Endothelial cell of umbilical vein (primary cell): ENCODE measurements at places on chromosomes 1 and 21. TPM values are rescaled to one million over a fixed set of nuclear protein-coding genes. Genes with fewer than 3 reads are reported as not detected.

The PLCH2 gene
- 0.16 and 0.19 TPM in 2 replicates for polyA plus RNA-seq

The LAPTM5 gene
- polyA plus RNA-seq, result 83.4 and 98.9 TPM in 2 replicates

The COA7 gene
- polyA plus RNA-seq, result 10.7 and 11.7 TPM in 2 replicates

The CASQ2 gene
- polyA plus RNA-seq, result not detected in 2 replicates

GRCh38 chr21:43657355-43658087 lies 1.8 kb downstream of the HSF2BP start:
- peak; percentile 88 for DNase-seq

DNA sequence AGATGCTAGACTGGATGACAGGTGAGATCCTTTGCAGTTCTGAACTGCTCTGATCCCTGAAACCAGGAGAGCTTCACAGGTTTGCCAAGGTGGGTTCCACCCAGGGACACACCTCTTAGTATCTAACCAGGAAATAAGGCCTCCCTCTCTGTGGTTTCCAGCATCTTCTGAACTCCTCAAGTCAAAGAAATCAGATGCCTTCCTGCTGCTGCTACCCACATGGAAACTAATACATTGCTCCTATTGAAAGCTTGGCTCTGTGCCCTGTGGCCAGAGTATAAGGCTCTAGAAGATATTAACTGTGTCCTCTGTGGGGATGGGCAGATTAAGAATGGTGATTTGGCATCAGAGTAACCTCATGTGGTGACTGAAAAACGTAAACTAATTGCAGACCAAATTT lies 75.0 kb upstream of the MRPS6 start:
- DNase-seq, result no peak

DNA sequence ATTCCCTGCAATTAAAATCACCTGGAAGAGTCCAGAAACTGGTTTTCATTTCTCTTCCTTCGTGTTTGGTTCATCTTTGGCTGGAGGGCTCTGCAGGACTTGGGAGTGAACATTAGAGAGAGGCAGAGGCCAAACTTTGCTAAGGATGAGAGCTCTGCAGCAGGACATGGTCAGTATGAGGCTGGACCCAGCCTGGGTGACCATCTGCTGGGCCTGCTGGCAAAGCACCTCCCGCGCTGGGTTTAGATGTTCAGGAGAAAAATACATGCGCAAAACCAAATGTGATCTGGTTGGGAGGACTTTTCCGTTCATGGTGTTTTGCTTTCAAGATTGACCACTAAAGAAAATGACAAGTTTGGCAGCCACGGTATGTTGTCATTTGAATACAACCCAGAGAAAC lies 15.9 kb downstream of the KAZN start:
- DNase-seq, result no peak

GRCh38 chr1:197768014-197768805 lies 7.1 kb downstream of the DENND1B start:
- no peak for DNase-seq

DNA sequence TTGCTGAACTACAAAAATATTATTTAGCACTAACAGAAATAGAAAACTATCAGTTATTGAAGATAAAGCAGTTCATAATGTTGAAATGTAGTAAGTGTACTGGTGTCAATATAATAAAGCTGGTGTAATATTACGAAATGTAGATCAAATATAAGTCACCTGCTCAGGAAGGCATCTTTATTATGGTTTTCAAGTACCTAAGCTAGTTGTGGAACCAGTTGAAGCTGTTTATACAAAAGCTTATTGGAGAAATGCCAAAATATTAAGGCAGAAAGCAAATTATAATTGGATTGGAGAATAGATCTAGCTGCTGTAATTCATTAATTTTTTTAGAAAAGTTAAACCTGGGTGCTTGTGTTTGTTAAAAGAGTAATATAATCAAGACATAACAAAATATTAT lies 6.2 kb upstream of the MARK1 start:
- no peak for DNase-seq

DNA sequence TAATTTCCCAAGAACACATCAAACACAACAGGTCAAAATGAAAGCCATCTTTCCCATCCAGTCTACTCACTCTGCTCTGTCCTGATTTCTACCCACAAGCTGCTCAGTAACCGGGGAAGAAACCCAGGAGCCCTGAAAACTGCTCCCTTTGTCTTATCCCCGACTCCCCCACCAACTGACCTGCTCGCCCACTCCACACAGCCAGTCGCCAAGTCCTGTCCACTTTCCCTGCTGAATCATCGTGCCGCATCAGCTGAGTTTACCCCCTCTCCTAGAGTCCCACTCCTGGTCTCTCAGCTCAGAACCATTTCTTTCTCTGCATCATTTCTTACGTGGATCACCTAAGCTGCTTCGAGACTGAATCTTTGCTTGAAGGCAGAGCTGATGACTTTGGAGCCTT lies 11.2 kb upstream of the RCAN1 start:
- no peak for DNase-seq

DNA sequence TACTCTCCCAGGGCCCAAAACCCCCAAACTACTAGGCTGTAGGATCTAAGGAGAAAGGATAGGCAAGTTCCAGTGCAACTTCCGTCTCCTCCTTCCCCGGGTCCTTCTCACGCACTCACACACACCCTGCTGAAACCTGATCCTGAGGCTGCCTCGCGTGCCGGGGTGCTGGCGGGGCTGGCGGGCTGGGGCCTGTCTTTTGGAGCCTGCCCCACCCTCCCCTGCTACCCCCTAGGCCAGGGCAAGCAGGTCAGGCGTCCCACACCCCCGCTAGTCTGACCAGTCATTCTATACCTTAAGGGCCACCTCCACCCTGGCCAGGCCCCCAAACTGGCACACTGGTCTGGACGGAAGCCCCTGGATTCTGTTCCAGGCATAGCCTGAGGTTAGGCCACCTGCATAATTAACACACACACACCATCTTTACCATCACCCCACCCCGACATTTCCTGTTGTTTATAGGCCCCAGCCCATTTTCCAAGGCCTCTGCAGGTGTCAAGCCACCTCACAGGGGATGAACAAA lies 48.3 kb upstream of the ARTN start:
- no peak for DNase-seq

DNA sequence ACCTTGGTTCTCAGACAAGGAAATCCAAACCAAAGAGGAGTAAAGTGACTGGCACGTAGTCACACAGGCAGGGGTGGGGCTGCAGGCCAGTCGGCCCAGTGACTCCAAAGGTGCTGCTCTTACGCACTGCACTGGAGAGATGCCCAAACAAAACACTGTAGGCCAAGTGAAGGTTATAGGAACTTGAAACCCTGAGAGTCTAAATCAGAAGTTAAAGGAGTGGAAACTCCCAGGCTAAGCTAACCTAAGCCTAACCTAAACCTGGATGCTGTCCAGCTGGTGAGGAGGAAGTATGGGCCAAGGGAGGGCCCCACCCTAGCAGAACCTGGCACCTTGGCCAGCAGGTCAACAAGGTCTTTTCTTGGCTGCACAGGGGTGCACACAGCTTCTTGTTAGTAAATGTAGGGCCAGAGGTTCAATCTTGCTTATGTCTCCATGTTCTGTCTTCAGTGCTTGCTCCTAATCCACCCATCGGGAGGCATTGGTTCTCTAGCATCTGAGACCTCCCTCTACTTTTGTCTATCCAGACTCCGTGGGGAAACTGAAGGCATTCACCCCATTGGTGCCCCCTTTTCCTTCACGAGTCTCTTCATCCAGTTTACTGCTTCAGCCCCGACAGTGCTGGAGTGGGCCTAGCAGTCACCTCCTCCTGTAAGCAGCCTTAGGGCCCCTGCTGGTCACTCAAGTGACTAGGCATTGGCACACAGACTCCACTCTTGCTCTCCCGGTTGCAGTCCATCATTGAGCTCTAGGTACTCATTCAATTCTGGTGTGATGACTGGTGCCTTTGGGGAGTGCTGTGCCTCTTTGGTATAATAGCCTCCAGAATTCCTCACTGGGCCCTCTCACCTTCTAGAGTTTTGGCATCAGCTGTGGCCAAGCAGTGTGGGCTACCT lies 12.9 kb upstream of the TMEM125 start:
- no peak for DNase-seq

- peak; percentile 87 for DNase-seq
Measured at GRCh38 chr1:246947255-246947654, 15.5 kb upstream of the AHCTF1 start.

DNA sequence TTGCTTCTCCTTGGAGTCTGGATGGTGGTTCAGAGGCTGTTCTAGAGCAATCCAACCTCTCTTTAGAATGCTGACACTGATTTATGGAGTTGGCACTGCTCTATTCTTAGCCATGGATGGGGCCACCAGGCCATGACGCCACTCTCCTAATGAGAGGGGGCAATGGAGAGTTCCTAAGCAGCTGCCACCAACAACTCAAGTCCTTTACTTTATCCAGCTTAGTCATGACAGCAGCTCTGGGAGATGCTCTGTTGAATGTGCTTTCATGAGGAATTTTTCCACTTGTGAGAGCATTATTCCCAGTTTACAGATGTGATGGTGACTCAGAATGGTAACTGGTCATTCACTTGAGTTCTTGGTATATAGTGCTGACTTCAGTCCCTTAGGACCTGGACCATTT lies 366.3 kb downstream of the HHAT start:
- no peak for DNase-seq

GRCh38 chr1:218108034-218108433 lies 177.1 kb upstream of the RRP15 start:
- DNase-seq, result no peak

DNA sequence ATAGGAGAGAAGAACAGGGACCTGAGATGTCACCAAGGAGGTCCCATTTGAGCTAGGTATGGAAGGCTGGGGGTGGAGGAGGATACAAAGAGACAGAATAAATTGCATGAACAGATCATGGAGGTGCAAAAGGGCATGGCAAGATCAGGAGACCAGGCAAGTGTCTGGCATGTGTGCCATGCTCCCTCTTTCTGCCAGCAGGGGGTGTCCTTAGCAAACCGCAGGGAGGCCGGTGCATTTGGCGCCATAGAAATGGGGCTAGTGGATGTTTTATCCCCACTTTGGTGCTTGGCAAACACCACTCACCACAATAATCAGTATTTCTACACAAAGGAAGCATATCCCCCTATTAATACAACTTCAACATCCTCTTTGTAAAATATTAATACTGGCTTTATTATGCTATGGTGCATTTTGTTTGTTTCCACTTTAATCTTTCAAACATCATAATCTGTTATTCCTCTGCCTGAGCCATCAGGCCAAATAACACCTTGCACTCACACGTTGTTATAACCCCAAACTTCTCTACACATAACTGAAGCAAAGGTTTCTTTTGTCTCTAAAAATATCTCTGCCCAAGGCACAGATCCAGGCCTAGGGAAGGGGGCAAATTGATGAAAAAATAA lies 25.9 kb downstream of the S100A6 start:
- peak; percentile 27 for DNase-seq
